ENCODE measurements at places on chromosomes 7 and 10.

DNA sequence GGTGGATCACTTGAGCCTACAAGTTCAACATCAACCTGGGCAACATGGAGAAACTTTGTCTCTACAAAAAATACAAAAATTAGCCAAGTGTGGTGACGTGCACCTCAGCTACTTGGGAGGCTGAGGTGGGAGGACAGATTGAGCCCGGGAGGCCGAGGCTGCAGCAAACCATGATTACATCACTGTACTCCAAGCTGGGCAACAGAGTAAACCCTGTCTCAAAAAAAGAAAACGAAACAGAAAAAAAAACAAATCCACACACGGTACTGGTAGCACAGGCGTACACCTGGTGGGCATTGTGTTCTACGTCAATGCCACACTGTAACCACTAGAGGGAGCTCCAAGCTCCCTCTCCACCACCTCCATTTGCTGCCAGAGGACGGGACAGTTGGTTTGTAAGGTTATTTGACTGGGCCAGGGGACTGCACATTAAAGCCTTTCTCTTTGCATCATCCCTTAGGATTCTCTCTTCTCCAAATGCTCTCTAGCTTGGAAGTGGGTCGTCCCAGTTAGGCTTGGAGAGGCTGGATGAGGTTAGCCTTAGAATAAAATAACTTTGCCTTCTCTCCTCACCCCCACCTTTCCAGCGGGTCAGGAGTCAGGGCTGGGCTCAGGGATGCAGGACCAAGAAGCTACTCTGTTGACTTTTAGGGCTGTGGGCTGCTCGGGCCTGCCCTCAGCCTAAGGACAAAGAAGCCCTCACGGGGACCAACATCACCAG, 130.8 kb downstream of the SORBS1 start:
- no peak for DNase-seq

DNA sequence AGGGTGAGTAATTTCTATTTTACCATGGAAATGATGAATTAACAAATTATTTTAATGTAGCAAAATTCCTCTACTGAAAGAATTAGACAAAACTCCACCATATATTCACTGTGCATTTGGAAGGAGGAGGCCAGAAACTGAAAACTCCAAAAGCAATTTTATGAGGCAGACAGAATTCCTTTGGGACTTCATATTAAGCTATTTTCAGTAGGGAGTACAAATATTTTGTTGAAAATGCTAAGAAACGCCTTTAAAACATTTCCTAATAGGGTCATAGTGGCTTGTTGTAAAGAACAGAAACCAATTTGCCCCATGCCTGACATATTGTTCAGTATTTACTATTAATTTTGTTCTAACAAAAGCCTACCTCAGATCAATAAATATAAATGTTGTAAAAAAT, 117.8 kb downstream of the TES start:
- DNase-seq: no peak

- DNase-seq: no peak
Observed at GRCh38 chr10:62327885-62328284, 46.3 kb upstream of the ZNF365 start.

DNA sequence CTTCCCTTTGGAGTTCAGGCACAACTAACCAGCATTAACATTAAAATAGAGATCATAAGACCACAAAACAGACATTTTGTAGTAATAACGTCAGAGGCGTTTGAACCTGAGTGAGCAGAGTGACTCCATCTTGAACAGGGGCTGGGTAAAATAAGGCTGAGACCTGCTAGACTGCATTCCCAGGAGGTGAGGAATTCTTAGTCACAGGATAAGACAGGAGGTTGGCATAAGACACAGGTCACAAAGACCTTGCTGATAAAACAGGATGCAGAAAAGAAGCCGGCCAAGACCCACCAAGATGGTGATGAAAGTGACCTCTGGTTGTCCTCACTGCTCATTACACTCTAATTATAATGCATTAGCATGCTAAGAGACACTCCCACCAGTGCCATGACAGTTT, 493.2 kb upstream of the AUTS2 start:
- DNase-seq: no peak

DNA sequence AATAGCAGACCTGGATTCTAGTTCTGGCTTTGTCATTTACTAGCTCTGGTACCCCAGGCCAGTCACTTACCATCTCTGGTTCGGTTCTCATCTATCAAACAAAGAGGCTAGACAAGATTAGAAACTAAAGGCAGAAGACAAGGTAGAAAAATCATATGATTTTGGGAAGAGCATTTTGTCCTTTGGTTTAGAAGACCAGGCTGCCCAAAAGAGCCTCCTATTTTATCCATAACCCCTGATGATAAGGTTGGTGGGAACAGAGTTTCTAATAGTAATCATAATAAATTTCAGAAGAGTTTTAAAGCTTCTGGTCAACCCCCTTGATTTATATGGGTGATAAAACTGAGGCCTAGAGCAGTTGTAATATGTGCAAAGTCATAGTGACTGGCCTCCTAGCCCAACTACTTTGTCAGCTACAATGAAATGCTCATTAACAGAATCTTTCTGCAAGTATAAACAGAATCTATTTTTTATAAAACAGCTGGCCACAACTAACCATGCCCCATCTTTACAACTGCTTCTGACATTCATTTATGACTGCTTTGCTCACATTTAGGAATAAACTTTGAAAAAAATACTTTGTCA, 23.4 kb downstream of the COX15 start:
- DNase-seq: no peak

DNA sequence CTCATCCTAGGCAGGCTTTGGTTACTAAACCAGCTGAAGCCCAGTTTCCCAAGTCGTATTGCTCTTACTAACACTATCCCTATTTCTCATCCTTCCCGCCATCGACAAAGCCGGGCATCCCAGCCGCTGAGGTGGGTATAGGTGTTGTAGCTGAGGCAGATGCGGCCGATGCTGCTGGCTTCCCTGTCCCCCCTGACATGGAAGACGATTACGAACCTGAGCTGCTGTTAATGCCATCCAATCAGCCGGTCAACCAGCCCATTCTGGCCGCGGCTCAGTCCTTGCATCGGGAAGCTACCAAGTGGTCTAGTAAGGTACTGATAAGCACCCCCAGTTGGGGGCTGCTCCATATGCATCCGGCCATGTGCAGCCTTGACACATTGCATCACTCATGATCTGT, 38.8 kb downstream of the AP3M1 start:
- no peak for DNase-seq

- DNase-seq: no peak
Observed at GRCh38 chr10:77253147-77253545, 384.5 kb downstream of the KCNMA1 start.

- peak; percentile 3 for DNase-seq
Observed at GRCh38 chr10:107686095-107686494, 521.6 kb upstream of the SORCS1 start.

GRCh38 chr10:29749150-29749549, 114.4 kb upstream of the SVIL start:
- no peak for DNase-seq

GRCh38 chr10:48314107-48314506, 7.6 kb downstream of the MAPK8 start:
- no peak for DNase-seq

DNA sequence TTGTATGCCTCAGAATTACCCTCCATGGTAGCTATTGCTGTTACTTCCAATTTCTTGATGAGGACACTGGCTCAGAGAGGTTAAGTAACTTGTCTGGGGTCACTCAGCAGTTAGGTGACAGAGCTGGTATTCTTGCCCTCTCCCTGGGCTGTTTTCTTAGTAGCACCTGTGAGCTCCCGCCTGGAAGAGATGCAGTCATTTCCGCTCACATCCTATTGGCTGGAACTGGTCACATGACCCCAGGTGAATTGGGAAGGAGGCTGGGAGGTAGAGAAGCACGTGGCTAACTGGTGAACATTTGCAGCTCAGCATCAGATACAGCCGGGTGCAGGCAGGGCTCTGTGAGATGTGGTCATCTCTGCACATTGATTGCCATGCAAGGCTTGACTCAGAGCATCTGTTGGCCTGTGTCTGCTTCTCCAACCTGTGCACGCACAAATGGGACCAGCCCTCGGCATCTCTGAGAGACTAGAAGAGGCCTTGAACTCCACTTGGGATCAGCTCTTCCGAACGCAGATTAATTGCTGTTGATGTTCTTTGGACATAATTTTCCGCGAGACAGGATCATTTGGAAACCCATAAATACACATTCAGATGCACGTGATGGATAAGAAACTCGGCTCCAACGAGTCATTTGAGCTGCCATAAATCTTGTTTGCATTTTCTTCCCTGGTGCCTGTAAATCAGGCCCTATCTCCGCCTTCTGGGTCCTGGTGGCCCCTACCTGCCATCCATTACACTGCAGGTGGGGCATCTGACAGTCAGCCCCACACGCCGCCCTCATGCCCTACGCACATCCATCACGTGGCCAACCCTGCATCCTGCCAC, 42.8 kb downstream of the MYL10 start:
- no peak for DNase-seq

DNA sequence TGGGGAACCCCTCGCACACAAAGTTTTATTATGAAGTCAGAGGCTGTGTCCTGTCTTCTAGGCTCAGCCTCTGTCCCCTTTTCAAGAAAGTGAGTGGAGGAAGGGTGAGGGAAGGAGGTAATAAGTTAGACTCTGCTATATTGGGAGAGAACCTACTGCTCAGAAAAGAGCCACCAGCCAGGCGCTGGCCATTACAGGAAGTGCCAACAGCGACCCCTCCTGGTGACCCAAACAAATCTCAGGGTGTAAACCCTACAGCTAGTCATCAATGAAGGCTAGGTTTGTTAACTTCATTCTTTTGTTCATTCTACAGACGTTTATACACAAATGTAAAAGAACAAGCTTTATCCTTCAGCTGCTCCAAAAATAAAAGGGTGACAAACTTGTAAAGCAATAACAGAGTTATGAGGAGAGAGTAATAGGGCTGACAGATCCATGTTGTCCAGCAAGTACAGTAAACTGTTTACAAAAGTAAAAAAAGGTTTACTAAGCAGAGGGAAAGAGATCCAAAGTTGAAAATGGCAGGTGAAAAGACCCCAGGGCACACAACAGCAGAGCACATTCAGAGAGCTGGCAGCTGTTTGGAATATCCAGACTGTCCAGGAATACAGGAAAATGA, 82.7 kb downstream of the FAM204A start:
- DNase-seq: no peak

- no peak for DNase-seq
Observed at GRCh38 chr10:100155936-100156335, 29.9 kb downstream of the ERLIN1 start.

- DNase-seq: no peak
Observed at GRCh38 chr10:117353684-117354083, 21.6 kb downstream of the PDZD8 start.

DNA sequence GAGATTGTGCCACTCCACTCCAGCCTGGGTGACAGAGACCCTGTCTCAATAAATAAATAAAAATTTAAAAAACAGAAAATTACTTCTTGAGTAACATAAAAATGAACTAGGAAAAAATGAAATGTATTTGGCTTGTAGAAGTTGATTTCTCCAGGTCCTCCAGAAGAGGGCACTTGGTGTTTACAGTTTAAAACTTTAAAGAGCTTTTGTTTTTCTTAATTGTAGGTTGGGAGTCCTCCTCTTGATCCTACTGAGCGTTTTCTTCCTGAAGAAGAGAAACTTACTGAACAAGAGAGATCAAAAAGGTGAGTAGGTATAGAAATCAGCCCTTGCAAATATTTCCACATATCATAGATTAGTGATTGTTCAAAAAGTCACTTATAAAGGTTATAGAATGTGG, 16.2 kb downstream of the KIFBP start:
- DNase-seq: no peak

DNA sequence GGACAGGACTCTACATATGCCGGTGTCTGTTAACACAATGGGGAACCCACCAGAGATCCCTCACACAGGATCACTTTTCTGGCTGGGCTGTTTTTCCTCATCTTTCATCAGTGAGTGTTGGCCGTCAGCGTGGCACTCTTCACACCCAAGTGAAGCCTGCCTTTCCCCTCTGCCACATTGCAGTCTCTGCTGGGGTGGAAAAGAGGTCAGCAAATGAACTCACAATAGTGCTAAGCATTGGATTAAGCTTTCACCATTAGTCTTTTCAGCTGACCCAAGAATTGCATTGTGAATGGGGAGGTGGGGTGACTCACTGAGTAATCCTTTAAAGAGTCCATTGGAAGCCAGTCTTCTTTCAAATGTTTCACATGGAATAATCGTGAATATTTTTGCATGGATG, 143.0 kb downstream of the KIAA1217 start:
- no peak for DNase-seq

- DNase-seq: no peak
Observed at GRCh38 chr10:93280121-93280698, 201.9 kb downstream of the MYOF start.

- DNase-seq: no peak
Observed at GRCh38 chr10:49398986-49399385, 3.1 kb upstream of the DRGX start.

DNA sequence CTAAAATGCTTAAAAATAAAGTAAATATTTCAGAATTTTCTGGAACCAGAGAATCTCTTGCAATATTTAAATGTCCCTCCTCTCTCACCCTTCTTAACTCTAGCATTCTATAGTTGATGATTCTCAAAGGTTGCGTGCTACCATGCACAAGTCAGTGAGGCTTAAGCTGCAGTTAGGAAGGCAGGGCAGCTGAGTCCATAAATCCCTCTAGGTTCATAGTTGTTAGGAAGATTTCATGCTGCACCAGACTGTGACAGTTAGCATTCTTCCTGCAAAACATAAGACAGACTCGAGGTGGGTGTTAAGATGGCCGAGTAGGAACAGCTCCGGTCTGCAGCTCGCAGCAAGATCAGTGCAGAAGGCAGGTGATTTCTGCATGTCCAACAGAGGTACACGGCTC, 70.6 kb downstream of the MET start:
- no peak for DNase-seq

DNA sequence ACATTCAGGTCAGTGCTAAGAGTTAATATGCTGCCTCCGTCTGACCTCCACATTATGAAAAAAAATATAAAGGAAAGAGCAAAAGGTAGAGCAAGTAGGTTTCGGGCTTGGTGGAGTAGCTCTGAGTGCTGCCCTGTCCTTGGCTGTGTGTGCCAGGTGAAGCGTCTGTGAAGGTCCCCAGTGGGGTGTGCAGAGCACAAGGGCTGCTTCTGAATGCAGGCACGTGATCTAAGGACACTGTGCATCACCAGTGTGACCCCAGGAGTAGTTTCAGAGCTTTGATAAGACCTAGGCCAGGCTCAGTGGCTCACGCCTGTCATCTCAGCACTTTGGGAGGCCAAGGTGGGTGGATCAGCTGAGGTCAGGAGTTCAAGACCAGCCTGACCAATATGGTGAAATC, 36.0 kb downstream of the KLF6 start:
- DNase-seq: no peak

DNA sequence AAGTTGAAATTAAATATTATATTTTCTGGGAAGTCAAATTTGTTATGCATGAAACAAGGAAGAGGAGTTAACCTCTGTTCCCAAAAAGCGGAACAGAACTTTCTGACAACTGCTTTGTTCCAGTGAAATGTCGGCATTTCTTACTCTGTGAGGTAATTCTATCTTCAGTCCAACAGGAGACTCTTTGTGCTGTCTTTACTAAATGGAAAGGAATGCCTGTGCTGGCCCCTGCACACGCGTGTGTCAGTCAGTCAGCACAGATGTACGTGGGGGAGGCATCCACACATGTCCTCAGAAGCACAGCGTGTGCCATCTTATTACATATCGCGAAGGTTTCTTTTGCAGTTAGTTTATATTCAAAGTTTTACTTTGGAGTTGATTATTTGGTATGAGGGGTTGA, 37.5 kb downstream of the NET1 start:
- no peak for DNase-seq

- no peak for DNase-seq
Observed at GRCh38 chr10:113854761-113855588, 514 bp downstream of the NHLRC2 start.

Measured in SIG-M5 (cell line).